Activated T-helper 1 cell treated with anti-CD3 and anti-CD28 coated beads, Interleukin-2, amount 50 U/mL, for 16 hours (primary cell): ENCODE measurements at places on chromosomes 16 and 17.

GRCh38 chr17:82890339-82890730 is 50.5 kb upstream of the ZNF750 start:
- DNase-seq: no peak

- DNase-seq: no peak
These were observed 18.3 kb downstream of the MYBBP1A start for GRCh38 chr17:4536742-4537411.

DNA sequence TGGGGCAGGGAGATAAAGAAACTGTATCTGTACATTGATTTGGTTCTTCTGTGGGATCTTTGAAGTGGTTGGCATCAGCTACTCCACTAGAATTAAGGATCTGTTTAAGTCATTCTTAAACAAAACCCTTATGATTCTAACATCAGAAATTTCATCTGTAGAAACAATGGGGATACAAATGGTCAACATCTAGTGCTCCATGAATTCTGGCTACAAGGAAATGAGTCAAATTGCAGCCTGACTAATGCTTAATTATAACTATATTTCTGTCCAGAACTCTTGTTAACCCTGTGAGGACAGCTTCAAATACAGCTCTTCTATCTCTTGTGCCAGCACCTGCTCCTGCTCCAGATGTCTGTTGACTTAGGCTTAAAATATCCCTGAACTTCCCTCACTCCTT is 13.9 kb upstream of the GINS3 start:
- no peak for DNase-seq

DNA sequence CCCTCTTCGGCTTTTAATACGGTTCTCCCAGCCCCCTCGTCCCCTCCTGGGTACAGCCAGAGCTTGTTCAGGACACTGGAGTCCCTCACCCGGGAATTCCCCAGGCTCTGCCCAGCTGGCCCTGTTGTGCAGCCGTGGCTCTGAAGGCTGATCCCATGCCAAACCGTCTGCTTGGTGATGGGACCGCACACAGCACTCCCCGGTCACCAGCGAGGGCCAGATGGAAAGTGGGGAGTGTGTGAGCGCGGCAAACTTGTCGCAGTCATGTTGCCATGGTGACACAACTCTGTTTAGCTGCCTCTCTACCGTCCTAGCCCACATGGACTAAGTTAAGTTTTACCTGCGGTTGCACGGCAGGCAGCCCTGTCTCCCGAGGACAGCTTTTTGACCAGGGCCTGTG is 107.9 kb downstream of the RAP1GAP2 start:
- no peak for DNase-seq

DNA sequence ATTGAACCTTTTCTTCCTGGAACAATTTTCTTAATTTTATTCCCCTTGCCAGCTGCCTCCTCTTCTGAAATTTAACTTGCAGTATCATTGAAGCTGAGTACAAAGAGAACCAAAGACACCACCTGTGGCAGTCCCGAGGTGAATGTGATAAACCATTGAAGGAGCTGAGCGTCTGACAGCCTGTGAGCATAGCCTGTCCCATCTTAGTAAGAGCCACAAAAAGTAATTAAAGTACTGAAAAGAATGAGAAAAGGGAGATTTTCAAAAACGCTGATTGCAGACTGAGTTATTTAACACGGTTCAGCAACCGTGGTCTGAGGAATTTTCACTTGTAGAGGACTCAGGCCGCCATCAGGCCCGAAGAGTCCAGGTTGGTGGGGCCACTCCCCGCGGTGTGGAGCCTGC is 27.2 kb upstream of the ST6GALNAC1 start:
- DNase-seq: no peak

DNA sequence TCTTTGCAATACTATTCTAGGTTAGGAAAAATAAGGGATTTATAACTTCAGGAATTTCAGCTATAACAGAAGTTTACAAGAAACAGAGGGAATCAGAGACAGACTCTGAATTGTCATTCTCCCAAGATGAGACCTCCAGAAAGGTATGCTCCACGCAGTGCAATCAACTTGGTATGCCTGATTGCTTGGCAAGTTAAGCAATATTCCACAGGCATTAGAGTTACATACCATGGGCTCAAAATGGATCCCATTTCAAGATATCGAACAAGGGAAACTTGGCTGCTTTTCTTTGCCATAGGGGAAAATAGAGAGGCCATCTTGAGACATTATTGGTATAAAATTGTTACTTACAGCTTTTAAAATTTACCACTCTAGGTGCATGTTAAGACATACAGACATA is 615.6 kb upstream of the SOX9 start:
- no peak for DNase-seq
